ENCODE measurements at places on chromosomes 2 and 18. TPM values are rescaled to one million over a fixed set of nuclear protein-coding genes. Genes with fewer than 3 reads are reported as not detected.

DNA sequence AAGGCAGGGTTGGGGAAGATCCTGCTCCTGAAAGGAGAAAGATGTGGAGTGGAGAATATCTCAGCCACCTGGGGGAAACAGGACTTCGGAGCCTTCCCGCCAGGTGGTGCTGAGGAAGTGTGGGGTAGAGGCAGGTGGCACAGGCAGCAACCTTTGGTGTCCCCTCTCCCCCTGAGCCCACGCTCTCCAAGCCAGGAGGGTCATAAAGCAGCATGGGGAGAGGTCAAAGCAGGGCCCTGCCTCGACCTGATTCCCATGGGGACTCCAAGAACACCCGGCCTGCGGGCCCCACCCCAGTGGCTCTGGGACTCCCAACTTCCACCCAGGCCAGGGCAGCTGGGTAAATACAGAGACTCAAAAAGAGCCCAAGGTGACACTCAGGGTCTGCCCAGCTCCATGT lies 54.3 kb upstream of the SLC66A3 start:
- H3K27ac ChIP-seq: no peak overlapping the region
- no peaks in the 10 kb centered on the region for H3K36me3 ChIP-seq
- no peak for DNase-seq
- H3K4me3 ChIP-seq: no peak overlapping the region

HK2 gene
- 37.8 TPM for total RNA-seq

- H3K4me1 ChIP-seq: no peaks in the 10 kb centered on the region
- H3K36me3 ChIP-seq: no peaks in the 10 kb centered on the region
- H3K27me3 ChIP-seq: no peaks in the 10 kb centered on the region
- DNase-seq: no peak
- no peak overlapping the region for H3K27ac ChIP-seq
Observed at GRCh38 chr2:229296016-229296415, 24.9 kb upstream of the PID1 start.

GRCh38 chr2:176763851-176764404 lies 448.7 kb upstream of the HNRNPA3 start:
- no peaks in the 10 kb centered on the region for H3K36me3 ChIP-seq
- DNase-seq: no peak
- no peak overlapping the region for H3K27ac ChIP-seq
- H3K27me3 ChIP-seq: peaks cover 20% of the 10 kb centered on the region
- no peaks in the 10 kb centered on the region for H3K4me1 ChIP-seq

DNA sequence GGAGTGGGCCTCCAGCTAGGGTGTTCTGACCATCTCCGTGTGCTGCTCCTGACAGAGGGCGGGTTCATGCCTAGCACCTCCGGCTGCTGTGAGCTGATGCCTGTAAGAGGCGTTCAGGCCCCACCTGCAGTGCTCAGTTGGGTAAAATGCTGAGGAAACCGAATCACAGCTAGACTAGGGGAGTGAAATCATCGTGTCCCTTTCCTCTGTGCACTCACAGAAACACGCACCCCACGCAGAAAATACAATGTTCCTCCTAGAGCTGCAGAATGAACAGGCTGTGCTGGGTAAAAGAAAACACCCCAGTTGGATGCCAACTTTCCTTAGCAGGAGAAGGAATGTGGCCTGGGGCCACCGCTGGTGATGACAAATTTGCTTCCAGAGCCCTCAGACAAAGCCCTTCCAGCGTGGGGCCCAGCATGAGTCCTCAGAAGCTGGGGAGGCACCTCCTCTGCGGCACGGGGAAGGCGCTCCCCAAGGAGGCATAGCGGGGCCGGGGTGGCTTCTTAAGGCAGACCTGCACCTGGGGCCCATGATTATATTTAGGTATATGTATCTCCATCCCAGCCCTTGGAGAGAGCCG lies 16.3 kb upstream of the ARHGEF4 start:
- peaks cover 9% of the 10 kb centered on the region for H3K27me3 ChIP-seq
- H3K4me1 ChIP-seq: peaks cover 23% of the 10 kb centered on the region
- DNase-seq: no peak
- no peaks in the 10 kb centered on the region for H3K36me3 ChIP-seq

DNA sequence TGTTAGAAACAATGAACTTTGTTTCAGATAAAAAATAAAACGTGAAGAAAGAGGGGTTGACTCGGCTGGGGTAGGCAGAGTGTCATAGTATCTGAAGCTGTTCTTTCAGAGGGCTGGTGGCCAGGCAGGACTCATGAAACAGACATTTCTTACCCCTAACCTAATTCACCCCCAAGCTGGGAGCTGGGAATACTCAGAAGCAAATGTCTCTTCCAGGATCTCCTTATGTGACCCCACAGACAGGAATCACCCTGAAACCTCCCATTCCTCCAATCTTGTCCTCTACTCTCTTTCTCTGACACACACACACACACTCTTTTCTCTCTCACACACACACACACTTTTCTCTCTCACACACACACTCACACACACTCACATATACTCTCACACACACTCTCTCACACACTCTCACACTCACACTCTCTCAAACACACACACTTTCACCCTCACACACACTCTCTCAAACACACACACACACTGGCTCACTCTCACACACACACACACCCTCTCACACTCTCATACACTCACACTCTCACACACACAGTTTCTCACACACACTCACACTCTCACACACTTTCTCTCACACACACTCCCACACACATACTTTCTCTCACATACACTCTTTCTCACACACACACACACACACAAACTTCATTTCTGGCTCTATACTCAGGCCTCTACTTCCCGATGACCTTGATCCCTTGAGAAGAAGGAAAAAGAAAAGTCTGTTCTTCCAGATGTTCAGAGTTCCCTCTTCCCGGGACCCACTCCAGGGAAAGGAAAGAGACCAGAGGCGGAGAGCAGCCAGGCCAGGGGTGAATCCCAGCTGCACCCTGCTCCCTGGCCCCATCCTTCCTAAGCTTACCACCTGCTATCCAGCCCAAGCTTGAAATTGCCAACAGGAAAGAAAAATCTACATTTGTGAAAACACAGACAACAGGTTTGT lies 167.7 kb downstream of the TXNL1 start:
- no peaks in the 10 kb centered on the region for H3K27me3 ChIP-seq
- no peak overlapping the region for H3K27ac ChIP-seq
- DNase-seq: no peak
- no peak overlapping the region for H3K4me3 ChIP-seq
- no peaks in the 10 kb centered on the region for H3K36me3 ChIP-seq

GRCh38 chr2:9548506-9548905 lies 7.1 kb downstream of the ADAM17 start:
- peak overlapping the region; percentile 43 for H3K4me3 ChIP-seq
- H3K36me3 ChIP-seq: peaks cover 2% of the 10 kb centered on the region
- H3K27me3 ChIP-seq: no peaks in the 10 kb centered on the region

CAMKMT gene
- 11.6 TPM for total RNA-seq

MOGAT1 gene
- not detected for total RNA-seq
